ENCODE measurements at places on chromosomes 6 and 20. TPM values are rescaled to one million over a fixed set of nuclear protein-coding genes. Genes with fewer than 3 reads are reported as not detected.

The MOG gene
- total RNA-seq = not detected

The GSTA3 gene
- total RNA-seq = not detected

The RBM38 gene
- 15.6 TPM for total RNA-seq

The SYNCRIP gene
- 86.2 TPM for total RNA-seq

The SEMG1 gene
- not detected for total RNA-seq

The TBC1D32 gene
- total RNA-seq = 10.0 TPM

The RTN4IP1 gene
- 15.0 TPM for total RNA-seq

The BPI gene
- not detected for total RNA-seq

The C6orf15 gene
- total RNA-seq = not detected

The ANGPT4 gene
- not detected for total RNA-seq

The NRSN1 gene
- total RNA-seq = not detected

The DACT2 gene
- total RNA-seq = not detected

The AIG1 gene
- total RNA-seq = 15.7 TPM

The CPXM1 gene
- not detected for total RNA-seq

The RIMS1 gene
- under 0.01 TPM for total RNA-seq

The UBD gene
- total RNA-seq = 0.62 TPM

The RWDD2A gene
- 3.1 TPM for total RNA-seq

The C6orf58 gene
- 2.2 TPM for total RNA-seq

The AGER gene
- 0.69 TPM for total RNA-seq

Data from melanocyte of skin (primary cell).